Upper lobe of left lung (tissue), 6 donors: ENCODE measurements at places on chromosomes 13 and 19. TPM values are rescaled to one million over a fixed set of nuclear protein-coding genes. Genes with fewer than 3 reads are reported as not detected.

Gene NLRP4
- not detected for total RNA-seq

Gene KLK12
- total RNA-seq = 0.54 TPM

Gene TRPC4
- 6.3 TPM for total RNA-seq

DNA sequence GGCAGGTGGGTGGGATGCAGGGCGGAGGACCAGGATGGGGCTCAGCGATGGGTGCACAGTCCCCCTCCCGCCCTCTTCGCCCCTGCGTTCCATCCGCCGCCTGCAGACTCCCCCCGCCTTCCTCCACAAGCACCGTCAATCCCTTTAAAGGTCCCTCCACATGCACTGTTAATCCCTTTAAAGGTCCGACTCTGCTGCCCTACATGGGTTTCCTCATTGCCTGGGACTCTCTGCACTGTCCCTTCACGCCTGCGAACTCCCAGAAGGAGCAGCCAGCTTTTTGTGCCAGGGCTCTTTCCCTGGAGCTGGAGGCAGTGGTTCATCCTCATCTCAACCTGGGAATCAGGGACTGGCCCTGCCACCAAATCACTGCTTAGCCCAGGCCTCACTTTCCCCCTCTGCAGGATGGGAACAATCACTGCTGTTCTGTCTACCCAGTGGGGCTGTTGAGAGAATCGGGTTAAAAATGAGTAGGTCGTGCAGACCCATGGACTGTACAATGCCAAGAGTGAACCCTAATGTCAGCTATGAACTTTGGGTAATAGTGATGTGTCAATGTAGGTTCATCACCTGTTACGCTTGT is 20.4 kb downstream of the ZNF574 start:
- H3K4me3 ChIP-seq = no peak overlapping the region
- H3K27ac ChIP-seq = no peak overlapping the region
- DNase-seq = no peak
- no peaks in the 10 kb centered on the region for H3K36me3 ChIP-seq

DNA sequence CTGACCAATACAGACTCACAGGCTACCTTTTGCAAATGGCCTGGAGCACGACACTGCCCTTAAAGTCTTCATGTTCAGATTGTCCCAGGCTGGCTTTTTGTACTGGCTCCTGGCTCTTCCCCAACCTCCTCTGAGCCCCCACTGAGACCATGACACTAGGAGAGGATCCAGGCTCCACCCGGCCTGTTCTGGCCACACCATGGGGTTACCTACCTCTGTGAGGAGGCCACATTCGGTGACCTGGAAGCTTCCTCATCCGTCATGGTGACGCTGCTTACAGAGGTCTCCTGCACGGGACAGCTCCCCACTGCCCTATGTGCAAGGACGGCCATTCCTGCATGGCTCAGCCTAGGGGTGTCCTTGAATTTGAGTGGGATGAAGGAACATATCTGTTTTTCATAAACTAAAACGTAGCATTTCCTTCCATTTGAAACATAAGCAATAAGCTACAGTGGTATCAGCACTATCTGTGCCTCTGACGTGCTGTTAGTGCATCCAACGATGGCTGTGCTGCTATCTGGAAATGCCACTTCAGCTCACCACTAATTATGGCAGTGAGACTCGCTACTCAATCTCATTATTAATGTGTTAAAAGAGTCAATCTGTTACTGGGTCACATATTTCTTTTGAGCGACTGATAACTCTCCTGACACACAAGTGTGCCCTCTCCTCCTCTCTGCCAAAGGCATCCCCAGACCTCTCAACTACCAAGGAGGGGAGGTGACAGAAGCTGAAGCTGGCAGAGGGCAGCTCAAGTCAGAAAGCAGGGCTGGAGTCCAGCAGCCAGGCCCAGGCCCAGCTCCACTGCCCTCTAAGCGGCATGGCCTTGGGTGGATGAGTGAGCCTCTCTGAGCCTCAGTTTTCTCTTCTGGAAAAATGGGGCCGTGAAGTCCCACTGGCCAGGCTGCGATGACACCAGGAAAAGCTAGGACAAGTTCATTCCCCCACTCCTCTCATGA is 29.6 kb downstream of the ELL start:
- no peaks in the 10 kb centered on the region for H3K27me3 ChIP-seq
- no peak for DNase-seq
- no peak overlapping the region for H3K4me3 ChIP-seq
- no peaks in the 10 kb centered on the region for H3K36me3 ChIP-seq
- H3K4me1 ChIP-seq = peaks cover 71% of the 10 kb centered on the region
- H3K27ac ChIP-seq = peak overlapping the region; percentile 77

Gene LYPD4
- not detected for total RNA-seq

Gene FCER2
- 2.9 TPM for total RNA-seq

Gene C13orf46
- total RNA-seq = 25.6 TPM

Gene GJA3
- total RNA-seq = 0.07 TPM

DNA sequence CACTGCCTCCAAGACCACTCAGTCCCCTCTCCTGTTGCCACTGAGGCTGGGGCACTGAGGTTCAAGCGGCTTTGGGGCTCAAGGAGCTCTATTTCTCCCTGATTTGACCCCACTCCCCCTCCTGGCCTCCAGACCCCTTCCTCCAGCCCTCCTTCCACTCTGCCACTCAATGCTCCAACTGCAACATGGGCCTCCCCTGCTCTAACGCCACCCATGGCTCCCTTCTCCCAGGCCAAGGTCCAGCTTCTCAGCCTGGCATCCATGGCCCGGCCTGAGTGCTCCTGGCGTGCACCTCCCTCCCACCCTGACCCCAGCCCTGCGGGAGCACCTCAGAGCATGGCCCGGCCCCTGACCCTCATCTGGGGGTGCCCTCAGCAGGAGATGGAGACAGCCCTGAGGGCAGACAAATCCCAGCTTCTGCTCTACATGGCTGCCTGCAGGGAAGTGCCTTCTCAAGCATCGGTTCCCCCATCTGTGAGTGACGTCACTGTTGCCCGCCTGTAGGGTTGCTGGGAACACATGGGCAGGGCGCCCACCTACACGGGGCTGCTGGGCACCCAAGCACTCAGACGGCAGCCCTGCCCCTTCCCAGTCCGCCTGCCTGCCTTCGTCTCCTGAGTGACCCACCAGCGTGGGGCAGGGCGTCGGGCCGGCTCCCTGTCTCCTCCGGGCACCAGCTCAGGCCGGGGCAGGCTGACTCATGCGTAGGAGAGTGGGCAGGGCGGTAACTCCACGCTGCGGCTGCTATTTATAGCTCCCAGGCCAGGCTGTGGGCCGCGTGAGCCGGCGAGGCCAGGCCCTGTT is 1.6 kb upstream of the DIRAS1 start:
- H3K27me3 ChIP-seq = peaks cover 29% of the 10 kb centered on the region
- no peak overlapping the region for H3K4me3 ChIP-seq
- peaks cover 9% of the 10 kb centered on the region for H3K4me1 ChIP-seq
- no peak overlapping the region for H3K27ac ChIP-seq
- H3K36me3 ChIP-seq = no peaks in the 10 kb centered on the region

DNA sequence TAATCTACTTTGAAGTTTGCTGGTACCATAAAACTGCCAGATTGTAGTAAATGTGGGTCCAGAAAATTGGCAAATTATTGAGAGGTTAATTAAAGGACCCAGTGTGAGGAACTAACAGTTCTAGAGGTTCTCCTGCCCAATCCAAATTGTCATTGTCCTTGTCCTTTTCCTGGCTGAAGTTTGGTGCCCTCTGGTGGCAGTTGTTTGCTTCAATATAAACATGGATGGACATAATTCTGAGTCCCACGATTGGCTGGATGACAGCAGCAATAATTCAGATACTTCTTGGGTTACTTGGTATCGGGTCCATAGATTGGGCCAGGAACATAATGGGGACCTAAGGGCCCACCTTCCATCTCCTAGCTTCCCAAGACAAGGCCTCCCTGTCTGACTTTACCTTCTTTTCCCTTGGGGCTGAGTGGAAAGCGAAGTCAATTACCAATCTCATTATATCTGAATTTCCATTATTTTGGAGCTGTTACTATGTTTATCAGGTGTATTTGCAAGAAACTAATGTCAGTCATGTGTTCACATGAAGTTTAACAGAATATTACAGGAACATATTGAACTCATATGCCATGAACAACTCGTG is 33.8 kb upstream of the GARRE1 start:
- H3K27ac ChIP-seq = no peak overlapping the region
- no peaks in the 10 kb centered on the region for H3K4me1 ChIP-seq
- no peak overlapping the region for H3K4me3 ChIP-seq
- no peaks in the 10 kb centered on the region for H3K27me3 ChIP-seq

- peaks cover 1% of the 10 kb centered on the region for H3K27me3 ChIP-seq
- DNase-seq = peak; percentile 92
- no peaks in the 10 kb centered on the region for H3K36me3 ChIP-seq
- no peak overlapping the region for H3K4me3 ChIP-seq
- H3K27ac ChIP-seq = no peak overlapping the region
Measured at GRCh38 chr19:1672038-1672768, 19.8 kb upstream of the TCF3 start.

DNA sequence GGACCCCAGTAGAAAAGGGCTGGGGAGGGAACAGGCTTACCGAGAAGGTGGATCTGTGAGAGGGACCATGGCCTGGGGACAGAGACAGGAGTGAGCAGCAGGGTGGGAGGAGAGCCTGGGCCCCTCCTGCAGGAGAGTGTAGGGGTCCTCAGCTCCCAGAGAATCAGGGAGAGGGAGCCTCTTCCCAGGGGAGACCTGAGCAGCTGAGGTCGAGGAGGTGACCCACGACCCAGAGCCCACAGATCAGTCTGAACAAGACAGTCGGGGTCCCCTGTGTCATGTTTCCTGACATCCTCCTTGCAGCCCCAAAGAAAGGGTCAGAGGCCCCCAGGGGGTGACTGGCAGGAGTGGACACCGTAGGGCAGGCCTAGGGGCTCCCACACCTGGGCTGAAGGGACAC is 6.7 kb downstream of the CEACAM4 start:
- no peak overlapping the region for H3K4me3 ChIP-seq
- H3K36me3 ChIP-seq = no peaks in the 10 kb centered on the region
- DNase-seq = no peak
- no peaks in the 10 kb centered on the region for H3K4me1 ChIP-seq
- no peaks in the 10 kb centered on the region for H3K27me3 ChIP-seq

- DNase-seq = no peak
- H3K27me3 ChIP-seq = no peaks in the 10 kb centered on the region
- H3K4me1 ChIP-seq = peaks cover 8% of the 10 kb centered on the region
- H3K4me3 ChIP-seq = no peak overlapping the region
Measured at GRCh38 chr13:112205990-112206389, 139.0 kb downstream of the SOX1 start.

Gene CYP4F3
- 2.0 TPM for total RNA-seq

Gene PMIS2
- total RNA-seq = not detected

- peak overlapping the region; percentile 96 for H3K27ac ChIP-seq
- no peaks in the 10 kb centered on the region for H3K27me3 ChIP-seq
- peak overlapping the region; percentile 86 for H3K4me3 ChIP-seq
- peaks cover 25% of the 10 kb centered on the region for H3K4me1 ChIP-seq
Measured at GRCh38 chr13:110562036-110562597, 595 bp upstream of the RAB20 start.

Gene TUBA3C
- total RNA-seq = not detected

DNA sequence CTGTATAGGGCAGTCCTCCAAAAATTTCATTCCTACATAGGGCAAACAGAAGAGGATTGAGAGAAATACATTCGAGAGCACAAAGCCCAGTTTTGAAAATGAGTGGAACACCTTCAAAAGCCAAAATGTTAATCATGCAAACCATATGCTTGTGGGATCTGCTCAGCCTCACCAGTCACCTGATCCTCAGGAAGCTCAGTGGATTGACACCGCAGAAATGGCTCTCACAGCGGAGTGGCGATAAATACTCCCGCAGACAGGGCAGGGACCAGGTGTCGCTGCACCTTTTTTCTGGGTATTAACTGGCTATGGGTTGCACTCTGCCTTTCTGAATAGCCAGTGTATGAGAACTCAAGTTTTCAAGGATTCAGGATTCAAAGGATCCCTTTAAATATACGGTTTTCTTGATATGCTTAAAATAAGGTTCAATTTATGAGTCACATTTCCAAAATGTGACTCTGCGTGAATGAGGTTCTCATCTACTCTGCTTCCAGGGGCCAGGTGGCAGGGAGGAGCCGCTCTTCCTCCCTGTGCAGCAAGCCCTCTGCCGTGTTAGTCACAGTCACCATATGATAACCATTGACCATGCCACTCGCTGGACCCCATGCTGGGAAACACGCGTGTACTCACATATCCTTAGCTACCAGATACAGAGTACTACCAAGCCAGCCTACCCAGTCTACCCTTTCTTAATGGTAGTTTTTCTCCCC is 18.3 kb upstream of the DHRS12 start:
- H3K27ac ChIP-seq = peak overlapping the region; percentile 76
- no peaks in the 10 kb centered on the region for H3K36me3 ChIP-seq
- H3K4me1 ChIP-seq = peaks cover 15% of the 10 kb centered on the region
- no peak overlapping the region for H3K4me3 ChIP-seq
- DNase-seq = no peak
- no peaks in the 10 kb centered on the region for H3K27me3 ChIP-seq

GRCh38 chr13:102018716-102019115 is 383.1 kb downstream of the FGF14 start:
- H3K27me3 ChIP-seq = no peaks in the 10 kb centered on the region
- H3K36me3 ChIP-seq = no peaks in the 10 kb centered on the region
- no peak overlapping the region for H3K27ac ChIP-seq
- H3K4me3 ChIP-seq = no peak overlapping the region
- DNase-seq = no peak

GRCh38 chr13:98052412-98052811 is 90.5 kb upstream of the FARP1 start:
- H3K36me3 ChIP-seq = no peaks in the 10 kb centered on the region
- no peaks in the 10 kb centered on the region for H3K27me3 ChIP-seq
- peaks cover 6% of the 10 kb centered on the region for H3K4me1 ChIP-seq
- no peak overlapping the region for H3K27ac ChIP-seq

- no peak overlapping the region for H3K4me3 ChIP-seq
- no peaks in the 10 kb centered on the region for H3K36me3 ChIP-seq
- H3K27me3 ChIP-seq = no peaks in the 10 kb centered on the region
- H3K4me1 ChIP-seq = peaks cover 10% of the 10 kb centered on the region
- H3K27ac ChIP-seq = no peak overlapping the region
- no peak for DNase-seq
Measured at GRCh38 chr19:45243144-45243732, 2.0 kb downstream of the EXOC3L2 start.

Gene WDR87
- total RNA-seq = not detected

Gene EPS8L1
- 36.7 TPM for total RNA-seq

Gene MUC16
- 0.15 TPM for total RNA-seq

DNA sequence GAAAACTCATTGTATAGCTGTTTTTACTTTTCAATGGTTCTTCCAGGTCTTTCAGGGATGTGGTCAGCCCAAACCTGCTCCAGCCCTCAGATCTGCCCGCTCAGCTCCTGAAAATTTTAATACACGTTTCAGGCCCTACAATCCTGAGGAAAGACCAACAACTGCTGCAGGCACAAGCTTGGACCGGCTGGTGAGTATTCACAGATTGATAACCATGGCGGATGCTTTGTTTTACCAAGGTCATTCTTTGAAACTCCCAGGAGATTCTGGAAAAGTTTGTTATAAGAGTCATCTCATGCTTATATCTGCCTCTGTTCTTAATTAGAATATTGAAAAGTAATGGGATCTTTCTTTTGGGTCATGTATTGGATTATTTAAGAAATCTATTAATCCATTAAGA is 173.5 kb downstream of the DCT start:
- H3K27ac ChIP-seq = no peak overlapping the region
- no peak for DNase-seq
- H3K27me3 ChIP-seq = no peaks in the 10 kb centered on the region
- H3K4me3 ChIP-seq = no peak overlapping the region
- H3K36me3 ChIP-seq = no peaks in the 10 kb centered on the region
- no peaks in the 10 kb centered on the region for H3K4me1 ChIP-seq
